ENCODE measurements at places on chromosomes 2 and 18.

DNA sequence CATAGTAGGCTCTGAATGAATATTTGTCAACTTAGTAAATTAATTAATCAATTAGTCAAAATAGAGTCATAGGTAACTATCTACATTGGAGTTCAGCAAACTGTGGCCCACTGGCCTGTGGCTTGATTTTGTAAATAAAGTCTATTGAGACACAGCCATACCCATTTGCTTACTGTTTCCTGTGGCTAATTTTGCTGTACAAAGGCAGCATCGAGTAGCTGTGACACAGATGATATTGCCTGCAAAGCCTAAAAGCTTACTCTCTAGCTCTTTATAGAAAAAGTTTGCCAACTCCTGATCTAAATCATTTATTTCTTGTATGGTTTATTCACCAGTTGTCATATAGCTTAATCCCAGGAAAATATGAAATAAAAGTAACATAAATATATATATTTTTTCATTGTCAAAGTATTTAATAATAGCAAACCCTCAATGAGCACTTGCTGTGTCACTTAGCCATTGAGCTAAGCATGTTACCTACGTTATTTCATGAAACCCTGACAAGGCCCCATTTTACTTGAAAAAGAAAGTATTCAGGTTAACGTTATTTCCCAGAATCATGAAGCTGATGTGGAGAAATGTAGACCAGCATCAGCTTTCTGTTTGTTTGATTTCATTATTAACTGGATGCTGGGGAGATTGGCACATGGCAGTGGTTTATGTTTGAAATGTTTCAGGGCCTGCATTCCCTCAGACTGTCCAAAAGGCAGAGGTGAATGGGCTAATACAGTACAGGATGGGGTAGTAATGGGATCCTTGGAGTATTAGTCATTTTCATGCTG is 69.6 kb downstream of the ICOS start:
- no peak for DNase-seq

GRCh38 chr2:208369091-208369490 is 37.5 kb upstream of the PTH2R start:
- no peak for DNase-seq

- DNase-seq, result no peak
These were observed 63.9 kb downstream of the LRRFIP1 start for GRCh38 chr2:237691029-237691907.

DNA sequence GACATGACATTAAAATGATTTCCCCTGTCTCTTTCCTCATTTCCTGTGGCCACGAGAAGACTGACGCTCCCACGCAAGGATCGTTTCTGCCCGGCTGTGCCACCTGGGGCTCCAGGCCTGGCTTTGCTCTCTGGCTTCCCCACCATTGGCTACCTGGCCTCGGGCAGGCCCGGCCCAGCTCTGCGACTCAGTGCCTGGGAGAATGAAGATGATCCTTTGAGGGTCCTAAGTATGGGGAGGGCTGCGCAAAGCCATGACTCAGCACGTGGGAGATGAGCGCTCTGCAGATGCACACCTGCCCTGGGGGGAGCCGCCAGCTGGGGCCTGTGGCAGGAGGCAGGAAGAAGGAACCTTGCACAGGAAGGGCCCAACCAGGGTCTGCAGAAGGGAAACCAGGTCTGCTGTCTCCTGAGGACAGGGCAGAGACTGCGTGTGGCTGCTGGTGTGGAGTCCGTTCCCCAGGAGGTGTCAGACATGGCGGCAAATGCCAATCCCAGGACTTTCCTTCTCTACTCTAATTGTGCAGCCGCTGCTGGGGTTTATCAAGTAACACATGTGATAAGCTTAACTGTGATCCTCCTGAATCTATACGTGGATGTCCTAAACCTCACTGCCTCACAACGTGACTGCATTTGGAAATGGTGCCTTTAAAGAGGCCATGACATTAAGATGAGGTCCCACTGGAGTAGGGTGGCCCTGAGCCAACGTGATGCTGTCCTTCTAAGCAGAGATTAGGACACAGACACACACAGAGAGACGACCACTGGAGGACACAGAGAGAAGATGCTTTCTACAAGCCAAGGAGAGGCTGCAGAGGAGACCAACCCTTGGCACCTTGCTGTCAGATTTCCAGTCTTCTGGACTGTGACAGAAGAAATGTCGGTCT is 32.9 kb downstream of the MBP start:
- DNase-seq, result peak; percentile 57

GRCh38 chr2:24840962-24841945 is 48.0 kb downstream of the CENPO start:
- DNase-seq, result no peak

DNA sequence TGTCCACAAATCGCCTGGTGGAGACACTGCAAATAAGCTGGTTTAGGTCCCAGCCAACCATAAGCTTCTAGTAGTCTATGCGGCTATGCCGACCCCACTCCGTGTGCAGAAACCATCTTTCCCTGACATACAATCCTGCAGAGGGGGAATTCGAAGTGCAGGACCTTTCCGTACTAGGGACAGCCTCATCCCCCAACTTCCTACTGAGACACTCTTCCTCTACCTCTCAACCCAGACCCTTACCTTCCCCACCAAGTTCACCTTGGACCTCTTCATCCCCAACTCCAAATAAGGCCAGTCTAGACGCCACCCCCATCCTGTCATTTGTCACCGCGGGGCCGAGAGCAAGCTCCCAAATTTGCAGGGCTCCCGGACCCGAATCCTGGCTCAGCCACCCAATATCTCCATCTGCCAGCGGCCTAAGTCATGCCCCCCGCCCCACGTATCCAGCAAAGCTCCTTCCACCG is 496 bp downstream of the SUCLG1 start:
- DNase-seq, result peak; percentile 26

GRCh38 chr18:12085786-12086185 is 7.9 kb upstream of the ANKRD62 start:
- DNase-seq, result no peak

DNA sequence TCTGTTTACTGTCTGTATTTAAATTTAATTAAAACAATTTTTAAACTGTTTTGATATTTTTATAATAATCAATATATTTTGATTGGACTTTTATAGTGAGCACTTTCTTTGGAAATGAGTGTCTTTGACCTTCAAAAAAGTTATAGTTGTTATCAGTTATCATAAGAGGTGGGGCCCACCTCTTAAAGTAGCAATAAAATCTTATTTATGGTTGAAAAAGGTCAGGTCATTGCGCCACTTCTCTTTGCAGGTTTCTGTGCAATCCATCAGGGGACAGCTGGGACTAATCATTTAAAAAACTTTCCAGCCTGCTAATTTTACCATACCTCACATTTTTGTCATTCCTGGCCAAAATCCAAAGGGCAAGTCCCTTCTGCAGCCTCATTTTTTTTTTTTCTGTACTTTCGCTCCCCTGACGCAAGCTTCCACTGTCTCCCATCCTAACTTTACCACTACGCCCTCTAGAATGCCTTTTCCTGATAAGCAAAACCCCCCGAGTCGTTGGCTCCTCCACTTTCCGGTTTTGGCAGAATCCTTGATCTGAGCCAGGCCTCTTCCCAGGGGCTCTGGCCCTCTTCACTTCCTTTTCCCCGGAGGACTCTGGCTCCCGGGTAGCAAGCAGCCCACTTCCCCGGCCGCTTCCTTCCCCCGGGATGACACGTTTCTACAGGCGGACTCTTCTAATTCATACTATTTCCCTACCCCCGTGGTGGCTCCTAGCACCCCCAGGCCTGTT is 1.1 kb upstream of the SEH1L start:
- peak; percentile 13 for DNase-seq

DNA sequence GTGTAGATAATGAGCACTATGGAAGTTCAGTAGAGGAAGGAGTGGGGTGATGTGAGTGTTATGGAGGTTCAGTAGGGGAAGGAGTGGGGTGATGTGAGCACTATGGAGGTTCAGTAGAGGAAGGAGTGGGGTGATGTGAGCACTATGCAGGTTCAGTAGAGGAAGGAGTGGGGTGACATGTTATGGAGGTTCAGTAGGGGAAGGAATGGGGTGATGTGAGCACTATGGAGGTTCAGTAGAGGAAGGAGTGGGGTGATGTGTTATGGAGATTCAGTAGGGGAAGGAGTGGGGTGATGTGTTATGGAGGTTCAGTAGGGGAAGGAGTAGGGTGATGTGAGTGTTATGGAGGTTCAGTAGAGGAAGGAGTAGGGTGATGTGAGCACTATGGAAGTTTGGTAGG is 116.3 kb upstream of the SMAD7 start:
- DNase-seq, result no peak

DNA sequence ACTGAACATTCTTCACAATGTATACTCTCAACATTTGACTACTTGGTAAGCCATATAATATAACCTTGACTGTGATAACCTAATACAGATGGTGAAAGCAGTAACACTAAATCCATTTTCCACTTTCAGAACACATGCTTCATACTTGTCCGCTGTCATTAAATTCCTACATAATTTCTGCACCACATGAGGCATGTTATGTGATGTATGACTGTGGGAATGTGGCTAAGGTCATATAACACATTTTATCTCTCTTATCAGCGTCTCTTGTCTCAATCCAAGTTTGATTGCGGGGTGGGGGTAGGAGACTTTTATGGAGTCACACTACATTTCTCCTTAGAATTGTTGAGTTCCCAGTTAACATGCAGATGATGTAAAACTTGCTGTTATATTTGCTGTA is 110.9 kb downstream of the MTCL1 start:
- no peak for DNase-seq

DNA sequence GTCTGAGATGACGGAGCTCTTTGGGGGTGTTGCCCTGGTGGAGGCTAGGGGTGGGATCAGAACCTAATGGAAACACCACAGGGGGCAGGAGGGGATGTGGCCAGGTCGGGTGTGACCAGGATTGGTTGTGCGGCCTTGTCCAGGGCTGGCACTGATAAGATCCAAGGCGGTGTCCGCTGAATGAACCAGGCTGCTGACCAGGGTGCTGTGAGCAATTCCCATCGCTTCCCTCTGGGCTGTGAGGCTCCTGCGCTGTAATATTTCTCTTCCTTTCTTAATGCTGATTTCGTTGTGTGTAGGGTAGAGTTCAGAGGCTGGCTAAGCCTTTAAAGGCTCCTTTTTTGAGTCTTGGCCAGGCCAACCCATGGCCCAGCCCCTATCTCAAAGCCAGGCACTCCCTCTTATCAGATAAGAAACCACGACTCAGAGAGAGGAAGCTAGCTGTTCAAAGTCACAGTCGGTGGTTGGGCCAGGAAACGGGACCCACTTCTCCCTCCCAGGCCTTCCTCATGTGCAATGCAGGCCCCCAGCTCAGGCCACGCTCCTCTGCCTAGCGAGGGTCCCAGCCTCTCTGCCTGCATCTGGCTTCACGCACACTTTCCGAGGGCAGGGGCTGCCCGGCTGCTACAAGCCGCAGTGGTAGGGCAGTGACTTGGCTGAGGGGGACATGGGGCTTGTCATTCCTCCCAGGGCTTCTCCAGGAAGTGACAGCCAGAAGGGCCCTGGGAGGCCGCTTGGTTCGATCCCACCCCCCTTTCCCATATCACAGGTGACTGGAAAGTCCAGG is 26.0 kb upstream of the FOSL2 start:
- DNase-seq, result peak; percentile 85

- no peak for DNase-seq
These were observed 34.3 kb upstream of the DNMT3A start for GRCh38 chr2:25375989-25376545.

GRCh38 chr2:74515271-74515980 is 1.2 kb downstream of the TLX2 start:
- no peak for DNase-seq

- DNase-seq, result no peak
These were observed 60.6 kb downstream of the IL1R2 start for GRCh38 chr2:102052365-102052764.

GRCh38 chr2:41170589-41170988 is 718.7 kb upstream of the SLC8A1 start:
- DNase-seq, result no peak

DNA sequence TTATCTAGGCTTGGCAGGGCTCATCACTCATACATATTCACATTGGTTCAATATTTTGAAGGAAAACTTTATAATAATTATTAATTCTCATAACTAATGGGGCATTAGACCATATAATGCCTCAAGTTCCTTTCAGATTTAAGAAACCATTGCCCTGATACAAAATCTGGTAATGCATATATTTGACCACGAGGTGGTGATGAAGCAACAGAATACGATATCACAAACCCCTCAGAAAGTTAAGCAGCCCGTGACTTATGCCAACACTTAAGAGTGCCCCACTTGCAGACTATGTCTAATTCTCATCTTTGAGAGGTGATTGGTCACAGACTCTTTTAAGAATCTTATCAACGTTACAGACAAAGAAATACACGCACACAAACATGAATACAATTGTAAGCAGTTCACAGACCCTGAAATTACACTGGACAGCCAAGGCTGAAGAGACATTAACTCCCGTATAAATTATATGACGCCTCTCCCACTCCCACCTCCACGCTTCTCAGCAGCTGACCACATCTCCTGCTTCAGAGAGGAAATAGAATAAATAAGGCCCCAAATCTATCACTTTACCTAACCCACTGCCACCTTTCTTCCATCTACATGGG is 20.7 kb upstream of the DNAH6 start:
- DNase-seq, result peak; percentile 83

GRCh38 chr2:58063641-58064040 is 17.0 kb downstream of the VRK2 start:
- DNase-seq, result no peak

- DNase-seq, result no peak
These were observed 335.0 kb upstream of the NT5C1B start for GRCh38 chr2:18924386-18924785.

GRCh38 chr2:11330457-11331142 is 13.8 kb downstream of the ROCK2 start:
- DNase-seq, result no peak

DNA sequence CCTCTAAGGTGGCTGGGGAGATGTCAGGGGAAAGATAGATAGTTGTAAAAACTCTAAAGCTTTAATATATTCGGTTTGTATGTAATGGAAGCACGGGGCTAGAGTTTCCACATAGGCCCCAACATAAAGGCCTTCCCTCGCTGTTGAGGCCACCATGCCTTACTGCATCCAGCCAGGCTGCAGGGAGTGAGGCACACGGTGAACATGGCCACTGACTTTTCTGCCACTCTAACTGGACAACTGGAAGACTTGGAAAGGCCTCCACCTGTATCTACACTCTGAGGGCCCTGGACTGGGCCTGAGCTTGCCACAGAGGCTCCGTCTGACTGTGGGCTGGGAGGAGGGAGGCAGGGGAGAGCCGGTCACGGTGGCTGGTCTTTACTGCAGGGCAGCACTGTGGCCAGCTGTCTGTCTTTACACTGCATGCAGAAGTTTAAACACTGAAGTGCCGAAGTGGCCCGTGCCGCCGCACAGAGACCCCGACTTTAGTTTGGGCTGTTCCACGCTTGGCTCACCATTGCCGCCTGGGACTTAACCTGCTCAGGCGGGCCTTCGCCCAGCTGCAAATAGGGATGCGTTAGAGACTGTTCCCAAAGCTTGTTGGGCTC is 66.7 kb downstream of the EMILIN2 start:
- no peak for DNase-seq

GRCh38 chr2:238568455-238569440 is 142.0 kb downstream of the ASB1 start:
- DNase-seq, result no peak

GRCh38 chr2:74632939-74633312 is 15.2 kb downstream of the M1AP start:
- DNase-seq, result no peak

GRCh38 chr2:193824474-193824873 is 1629.7 kb upstream of the TMEFF2 start:
- DNase-seq, result no peak

All from CD4-positive, alpha-beta T cell treated with Interleukin-17A for 1 hour (primary cell).